ENCODE measurements at places on chromosomes 7 and 10. TPM values are rescaled to one million over a fixed set of nuclear protein-coding genes. Genes with fewer than 3 reads are reported as not detected.

SPDYE8 gene
- not detected for total RNA-seq

GRCh38 chr7:21377545-21377944 is 50.3 kb upstream of the SP4 start:
- H3K27ac ChIP-seq = no peak overlapping the region
- no peak for DNase-seq
- H3K4me3 ChIP-seq = no peak overlapping the region
- no peaks in the 10 kb centered on the region for H3K36me3 ChIP-seq
- H3K27me3 ChIP-seq = no peaks in the 10 kb centered on the region

DNA sequence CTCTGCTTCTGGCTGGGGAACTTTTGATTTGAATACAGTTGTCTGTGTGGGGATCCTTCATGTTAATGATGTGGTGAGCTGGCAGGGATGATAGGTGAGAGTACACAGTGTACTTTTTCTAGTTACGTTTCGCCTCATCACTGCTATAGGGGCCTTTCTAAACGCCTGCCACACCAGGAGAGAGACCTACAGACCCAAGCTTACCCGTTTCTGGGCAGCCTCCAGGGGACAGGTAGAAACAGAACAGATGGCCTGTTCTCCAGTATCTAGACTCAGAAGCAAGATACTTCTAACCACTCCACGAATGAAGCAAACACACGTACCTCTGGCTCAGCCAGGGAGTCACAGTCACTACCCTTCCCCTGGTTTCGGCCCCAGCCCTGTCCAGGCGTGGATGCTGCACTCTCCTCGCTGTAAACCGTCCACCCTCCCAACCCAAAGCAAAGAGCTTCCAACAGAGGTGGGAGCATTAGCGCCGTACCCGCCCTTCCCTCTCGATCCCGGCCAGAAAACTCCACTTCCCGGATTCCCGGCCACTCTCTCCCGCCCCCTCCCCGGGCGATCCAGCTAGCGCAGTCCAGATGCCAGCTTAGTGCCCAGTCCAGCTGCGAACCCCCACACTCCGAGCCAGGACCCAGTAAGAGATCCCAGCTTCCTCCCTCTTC is 1.2 kb downstream of the CCDC6 start:
- H3K4me3 ChIP-seq = peak overlapping the region; percentile 71
- no peaks in the 10 kb centered on the region for H3K27me3 ChIP-seq
- peak; percentile 49 for DNase-seq
- H3K27ac ChIP-seq = peak overlapping the region; percentile 97
- H3K4me1 ChIP-seq = peaks cover 38% of the 10 kb centered on the region
- no peaks in the 10 kb centered on the region for H3K36me3 ChIP-seq

GPR37 gene
- total RNA-seq = 0.20 TPM

- H3K27ac ChIP-seq = no peak overlapping the region
- peaks cover 17% of the 10 kb centered on the region for H3K36me3 ChIP-seq
- no peaks in the 10 kb centered on the region for H3K4me1 ChIP-seq
- no peaks in the 10 kb centered on the region for H3K27me3 ChIP-seq
- DNase-seq = no peak
These were observed 17.5 kb downstream of the ARL3 start for GRCh38 chr10:102696736-102697135.

AKR1C4 gene
- not detected for total RNA-seq

- H3K27ac ChIP-seq = no peak overlapping the region
- peaks cover 10% of the 10 kb centered on the region for H3K4me1 ChIP-seq
- DNase-seq = peak; percentile 61
These were observed 20.8 kb upstream of the PTF1A start for GRCh38 chr10:23171232-23171876.

- H3K4me3 ChIP-seq = no peak within 1 kb of the TSS
- H3K4me1 ChIP-seq = peaks cover 12% of the 10 kb centered on the region
- H3K27me3 ChIP-seq = peaks cover 22% of the 10 kb centered on the region
These were observed at the start of gene SPOCK2 for GRCh38 chr10:72087969-72088888. Gene SPOCK2, minus strand, starts transcription at chr10:72088551. Its CDS starts 223 bp downstream, at chr10:72088328.

DNA sequence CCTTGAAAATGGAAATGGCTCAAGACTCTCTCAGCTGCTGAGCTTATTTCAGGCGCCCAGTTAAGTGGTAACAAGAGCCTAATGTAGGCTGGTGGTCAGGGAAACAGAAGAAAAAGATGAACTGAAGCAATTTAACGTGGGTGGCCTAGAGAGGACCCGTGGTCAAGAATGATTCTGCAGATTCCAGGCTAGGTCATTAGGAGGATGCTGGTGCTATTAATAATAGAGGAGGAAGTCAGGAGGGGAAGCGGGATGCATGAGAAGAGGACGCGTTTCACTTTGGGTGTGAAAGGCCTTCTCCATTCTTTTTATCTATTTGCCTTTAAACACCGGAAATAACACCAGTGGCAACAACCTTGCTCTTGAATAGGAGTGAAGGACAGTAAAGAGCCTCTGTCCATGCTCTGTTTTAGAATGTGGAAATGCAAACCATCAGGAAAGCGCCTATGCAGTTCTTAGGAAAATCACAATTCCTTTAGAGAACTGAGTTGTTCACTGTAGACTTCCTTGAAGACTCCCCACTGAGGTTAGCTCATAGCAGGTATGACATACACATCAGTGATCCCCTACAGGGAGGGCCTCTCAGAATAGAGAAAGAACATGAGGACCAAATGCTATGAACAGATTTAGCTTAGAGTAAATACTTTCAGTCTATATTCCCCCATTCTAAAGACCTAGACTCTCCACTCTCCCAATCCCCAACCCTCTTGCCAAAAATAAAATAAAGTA is 8.6 kb downstream of the LIPA start:
- no peak for DNase-seq
- no peaks in the 10 kb centered on the region for H3K36me3 ChIP-seq
- no peaks in the 10 kb centered on the region for H3K27me3 ChIP-seq
- H3K4me1 ChIP-seq = peaks cover 3% of the 10 kb centered on the region
- H3K4me3 ChIP-seq = no peak overlapping the region
- H3K27ac ChIP-seq = no peak overlapping the region

DNA sequence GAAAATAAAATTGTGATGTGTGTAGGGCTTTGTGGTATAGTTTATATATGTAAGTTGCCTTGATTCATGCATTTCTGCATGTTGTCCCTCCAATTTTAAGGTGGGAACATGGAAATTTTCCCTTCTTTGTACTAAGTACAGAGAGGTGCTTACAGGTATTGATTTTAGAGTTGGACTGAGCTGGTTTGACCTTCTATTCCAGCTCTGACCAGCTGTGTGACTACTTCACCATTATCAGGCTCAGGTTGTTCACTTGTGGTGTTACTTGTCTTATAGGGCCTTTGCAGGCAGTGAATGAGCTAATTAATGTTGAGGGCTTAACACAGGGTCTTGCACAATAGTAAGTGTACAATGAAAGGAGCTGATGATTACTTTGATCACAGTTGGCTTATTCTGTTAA is 16.3 kb downstream of the ZNF804B start:
- no peak overlapping the region for H3K4me3 ChIP-seq
- no peak for DNase-seq
- H3K27me3 ChIP-seq = no peaks in the 10 kb centered on the region
- no peaks in the 10 kb centered on the region for H3K36me3 ChIP-seq
- no peak overlapping the region for H3K27ac ChIP-seq

KCNK18 gene
- total RNA-seq = not detected

- no peaks in the 10 kb centered on the region for H3K36me3 ChIP-seq
- no peak overlapping the region for H3K27ac ChIP-seq
These were observed 965.7 kb downstream of the REEP3 start for GRCh38 chr10:64486901-64487300.

DNA sequence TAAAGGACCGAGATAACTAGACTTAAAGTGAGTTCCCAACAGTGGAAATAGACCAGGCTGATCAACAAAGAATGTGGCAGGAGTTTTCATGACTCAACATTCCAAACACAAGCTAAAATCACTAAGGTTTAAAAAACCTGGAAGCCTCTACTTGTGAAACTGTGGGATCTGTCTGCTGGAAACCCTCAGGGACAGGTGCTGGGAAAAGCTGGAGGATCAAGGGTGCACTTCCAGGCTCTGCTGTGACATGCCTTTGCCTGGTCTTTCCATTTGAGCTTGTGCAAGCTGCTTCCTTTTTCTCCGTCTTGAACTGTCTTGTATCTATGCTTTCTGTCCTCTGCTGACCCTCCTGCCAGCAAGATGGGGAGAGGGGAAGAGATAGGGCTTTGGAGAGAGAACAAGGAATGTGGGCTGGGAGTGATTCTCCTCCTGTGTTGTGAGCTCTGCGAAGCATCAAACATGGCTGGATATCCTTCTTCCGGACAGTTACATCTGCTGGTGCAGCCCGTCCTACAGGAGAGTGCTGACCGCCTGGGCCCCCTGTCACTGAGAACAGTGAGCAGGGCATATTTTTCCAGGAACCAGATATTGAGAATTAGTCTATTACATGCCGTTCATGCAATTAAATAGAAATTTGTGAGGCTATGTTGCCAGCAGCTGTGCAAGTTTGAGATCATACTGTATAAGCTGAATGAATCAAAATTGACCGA is 25.5 kb downstream of the ARHGAP22 start:
- no peak overlapping the region for H3K4me3 ChIP-seq
- no peak for DNase-seq
- H3K4me1 ChIP-seq = no peaks in the 10 kb centered on the region
- H3K27ac ChIP-seq = no peak overlapping the region
- no peaks in the 10 kb centered on the region for H3K27me3 ChIP-seq

Measured in thyroid gland (tissue), 4 donors.